AG10803 (cell line): ENCODE measurements at places on chromosomes 5 and 9.

DNA sequence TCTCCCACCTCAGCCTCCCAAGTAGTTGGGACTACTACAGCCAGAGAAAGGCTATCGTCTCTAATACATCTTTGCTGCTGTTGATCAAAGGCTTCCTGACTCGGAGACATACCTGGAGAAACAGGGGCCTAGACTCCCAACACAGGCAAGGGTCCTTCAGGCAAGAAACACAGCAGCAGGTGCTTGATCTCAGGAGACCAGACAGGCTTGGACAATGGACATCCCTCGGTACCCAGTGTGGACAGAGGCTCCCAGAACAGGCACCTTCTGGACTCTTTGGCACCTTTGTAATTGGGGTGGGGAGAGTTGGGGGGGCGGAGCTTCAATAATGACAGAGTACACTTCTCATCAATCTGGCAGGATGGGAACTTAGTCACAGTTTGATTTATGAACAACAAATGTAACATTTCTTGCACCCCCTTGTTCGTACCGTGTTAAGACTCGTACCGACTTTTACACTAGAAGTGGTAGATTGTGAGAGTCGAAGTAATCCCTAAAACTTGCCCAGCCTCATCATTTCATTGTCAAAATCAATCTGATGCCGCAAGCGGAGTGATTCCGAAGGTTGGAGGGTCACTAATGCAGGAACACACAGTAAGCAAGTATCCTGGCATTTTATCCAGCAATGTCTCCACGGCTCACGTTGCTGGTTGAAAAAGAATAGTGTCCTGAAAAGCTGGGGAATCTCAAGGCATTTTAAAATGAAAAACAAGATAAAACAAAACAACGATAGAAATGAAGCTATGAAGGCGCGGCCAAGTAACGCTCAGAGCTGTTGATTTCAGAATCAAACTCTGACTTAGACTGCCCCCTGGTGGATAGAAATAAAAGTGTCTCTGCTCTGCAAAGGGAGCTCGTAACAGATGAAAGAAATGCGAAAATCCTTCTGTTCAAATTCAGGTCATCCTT lies 46.4 kb upstream of the STK32A start:
- peak; percentile 69 for DNase-seq

DNA sequence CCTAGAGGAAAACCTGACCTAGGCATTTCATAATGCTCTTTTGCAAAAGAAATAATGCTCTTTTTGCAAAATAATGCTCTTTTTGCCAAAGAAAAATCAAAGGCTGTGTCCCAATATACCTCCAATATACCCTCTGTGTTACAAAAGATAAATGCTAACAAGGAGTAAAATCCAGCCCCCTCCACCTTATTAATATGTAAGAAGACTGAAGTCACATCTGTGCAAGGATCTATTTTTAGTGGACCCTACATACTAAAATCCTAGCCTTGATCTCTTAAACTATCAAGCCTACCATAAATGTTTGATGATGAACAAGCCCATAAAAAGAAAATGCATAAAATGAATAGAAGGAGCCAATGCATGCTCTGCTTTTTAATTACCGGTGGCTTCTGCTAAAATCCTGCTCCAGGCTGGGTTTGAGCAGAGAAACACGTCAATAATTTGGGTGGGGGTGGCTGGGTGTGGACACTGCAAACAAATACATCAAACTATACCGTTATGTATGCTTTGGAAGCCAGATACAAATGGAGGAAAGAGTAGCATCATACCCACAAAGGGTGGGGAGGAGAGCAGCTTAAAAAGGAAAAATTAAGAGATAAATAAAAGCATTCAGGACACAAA lies 131.6 kb downstream of the SEMA6A start:
- no peak for DNase-seq

DNA sequence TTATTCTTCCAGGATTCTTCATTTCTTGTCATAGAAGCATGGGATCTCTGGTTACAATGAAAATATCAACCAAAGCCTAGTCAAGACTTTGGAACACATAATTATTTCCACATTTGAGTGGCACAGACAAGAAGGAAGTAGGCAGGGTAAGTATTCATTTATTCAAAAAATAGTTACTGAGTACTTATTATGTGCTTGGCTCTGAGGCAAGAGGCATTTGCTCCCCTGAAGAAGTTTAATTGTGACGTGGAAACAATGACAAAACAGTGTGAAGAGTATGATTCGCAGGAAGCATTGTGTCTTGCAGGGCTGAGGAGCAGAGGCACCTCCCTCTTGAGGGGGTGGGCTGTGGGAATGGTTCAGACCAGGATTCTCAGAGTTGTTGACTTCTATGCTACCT lies 45.0 kb upstream of the TNFSF15 start:
- no peak for DNase-seq

GRCh38 chr5:174559141-174559540 lies 165.2 kb upstream of the MSX2 start:
- peak; percentile 26 for DNase-seq

DNA sequence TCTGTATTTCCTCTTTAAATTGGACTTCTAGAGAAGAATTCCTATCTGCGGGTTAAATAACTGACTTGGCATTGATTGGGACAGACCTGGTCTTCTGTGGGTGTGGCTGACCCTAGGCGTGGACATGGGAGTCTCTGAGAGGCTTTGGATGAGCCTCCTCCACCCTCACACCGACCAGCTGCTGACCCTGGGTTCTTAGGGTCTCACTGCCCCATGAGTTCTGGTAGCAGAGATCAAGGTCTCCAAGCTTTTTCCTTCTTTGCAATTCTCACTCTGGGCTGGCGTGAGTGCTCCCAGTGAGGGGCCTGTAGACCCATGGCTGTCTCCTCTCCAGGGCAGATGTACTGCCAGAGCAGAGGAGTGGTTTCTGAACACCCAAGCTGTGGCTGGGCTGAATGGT lies 41.6 kb upstream of the PITX1 start:
- DNase-seq: no peak

GRCh38 chr9:97873882-97874281 lies 20.9 kb downstream of the FOXE1 start:
- DNase-seq: no peak

GRCh38 chr5:169097374-169098326 lies 203.3 kb downstream of the SLIT3 start:
- peak; percentile 46 for DNase-seq
